Prostate gland (tissue), 2 donors: ENCODE measurements at places on chromosomes 16 and 17.

- no peak for DNase-seq
Observed at GRCh38 chr17:7574176-7574953, 5.1 kb upstream of the CD68 start.

DNA sequence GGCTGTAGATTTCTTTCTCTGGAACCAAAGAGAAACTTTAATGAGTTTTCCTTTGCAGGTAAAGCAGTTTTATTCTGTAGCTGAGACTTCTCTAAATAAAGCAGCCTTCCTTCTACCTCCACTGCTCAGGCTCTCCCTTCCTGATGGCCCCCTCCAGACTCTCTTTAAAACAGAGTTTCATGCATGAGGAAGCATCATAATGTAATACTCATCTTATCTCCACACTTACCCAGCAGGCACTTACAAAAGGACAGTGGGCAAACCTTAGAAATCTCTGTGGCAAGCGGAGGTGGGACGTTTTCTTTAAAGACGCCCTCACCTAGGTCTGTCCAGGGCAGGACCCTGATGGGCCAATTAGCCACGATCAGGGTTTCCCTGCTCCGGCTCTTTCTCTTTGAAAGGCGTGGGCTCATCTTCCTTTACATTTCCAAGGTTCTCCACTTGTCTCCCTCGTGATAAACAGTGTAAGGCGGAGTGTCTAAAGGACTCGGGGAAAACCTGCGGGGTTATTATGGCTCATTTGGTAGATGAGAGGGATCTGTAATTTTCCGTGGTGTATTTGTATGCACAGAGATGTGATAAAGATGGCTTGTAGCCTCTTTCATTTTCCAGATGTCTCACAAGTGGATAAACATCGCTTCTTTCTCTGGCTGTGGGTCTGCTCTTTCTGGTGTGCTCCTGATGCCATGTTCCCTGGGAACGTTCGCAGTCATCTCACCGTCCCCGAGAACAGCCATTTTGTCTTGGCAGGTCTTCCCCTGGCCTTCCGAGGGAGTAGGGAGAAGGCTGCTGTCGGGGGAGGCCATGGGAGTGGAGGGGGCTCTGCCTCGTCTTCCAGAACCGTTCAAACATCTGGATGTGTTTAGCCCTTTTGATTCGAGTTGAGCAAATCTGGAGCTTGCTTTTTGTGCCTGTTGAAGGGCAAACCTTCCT, 239.0 kb downstream of the CCDC182 start:
- no peak for DNase-seq

GRCh38 chr16:57801809-57802340, 416 bp downstream of the KIFC3 start:
- DNase-seq = no peak

GRCh38 chr16:177981-178667, 1.6 kb downstream of the HBA1 start:
- DNase-seq = no peak

- no peak for DNase-seq
Observed at GRCh38 chr17:71335212-71335611, 785.6 kb upstream of the SOX9 start.

DNA sequence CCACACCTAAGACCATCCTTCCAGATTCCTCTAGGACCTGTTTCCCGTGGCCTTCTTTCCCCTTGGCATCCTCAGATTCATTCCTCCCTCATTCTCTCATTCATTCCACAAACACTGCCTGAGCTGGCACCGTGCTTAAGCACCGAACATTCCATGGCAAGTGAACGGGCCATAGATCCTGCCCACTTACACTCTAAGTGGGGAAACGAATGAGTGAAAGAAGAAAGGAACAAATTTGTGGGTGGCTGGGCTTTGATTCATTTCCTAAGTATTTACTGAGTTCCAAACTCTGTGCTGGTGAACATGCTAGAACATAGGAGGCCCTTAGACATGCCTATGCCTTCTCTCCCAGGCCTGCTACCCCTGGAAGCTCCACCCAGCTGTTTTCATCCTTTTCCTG, 30.0 kb downstream of the SRCIN1 start:
- no peak for DNase-seq

- DNase-seq = no peak
Observed at GRCh38 chr17:30413109-30413508, 34.4 kb downstream of the CPD start.

DNA sequence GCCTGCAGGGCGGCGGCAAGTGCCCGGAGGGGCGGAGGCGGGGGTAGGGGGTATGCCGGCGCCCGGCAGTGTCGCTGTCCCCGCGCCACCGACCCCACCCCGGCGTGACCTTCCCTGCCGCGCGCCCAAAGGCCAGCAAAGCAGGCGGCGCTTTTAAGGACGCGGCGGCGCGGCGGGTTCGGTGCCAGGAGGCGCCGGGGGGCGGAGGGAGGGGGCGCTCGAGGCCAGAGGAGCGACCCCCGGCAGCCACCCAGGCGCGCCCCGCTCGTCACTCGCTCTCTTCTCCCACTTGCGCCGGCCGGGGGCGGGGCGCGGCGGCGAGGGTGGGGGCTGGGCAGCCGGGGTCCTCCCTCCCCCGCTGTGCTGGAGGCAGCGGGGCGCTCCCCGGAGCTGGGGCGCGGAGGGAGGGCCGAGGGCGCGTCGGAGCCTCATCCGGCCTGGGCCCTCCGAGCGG, 8.6 kb upstream of the BAHCC1 start:
- DNase-seq = no peak

DNA sequence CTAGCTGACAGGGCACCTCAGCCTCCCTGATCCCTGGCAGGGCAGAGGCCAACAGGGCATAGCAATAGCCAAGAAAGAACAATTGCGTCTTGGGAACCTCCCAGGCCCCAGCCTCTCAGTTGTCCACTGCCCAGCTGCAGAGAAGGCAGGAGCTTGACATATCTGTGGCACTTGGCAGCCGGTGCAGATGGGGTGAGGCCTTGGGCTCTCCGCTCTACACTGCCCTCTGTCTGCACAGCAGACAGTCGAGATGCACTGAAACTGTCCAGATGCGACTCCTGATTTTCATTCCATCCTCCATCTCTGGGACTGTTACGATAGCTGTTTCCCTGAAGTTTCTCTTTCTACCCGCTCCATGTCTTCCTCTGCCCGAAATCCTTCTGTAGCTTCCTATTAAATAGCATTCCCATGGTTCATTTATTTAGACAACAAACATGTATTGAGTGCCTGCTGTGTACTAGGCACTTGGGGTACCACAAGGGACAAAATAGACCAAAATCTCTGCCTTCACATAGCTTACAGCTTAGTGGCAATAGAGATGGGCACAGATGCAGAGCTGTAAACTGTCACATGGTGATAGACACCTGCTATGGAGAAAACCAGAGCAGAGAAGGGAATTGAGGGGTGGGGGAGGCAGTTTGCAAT, 3.3 kb downstream of the POLR3E start:
- peak; percentile 46 for DNase-seq

- no peak for DNase-seq
Observed at GRCh38 chr17:32590974-32591373, 104.2 kb downstream of the CDK5R1 start.

DNA sequence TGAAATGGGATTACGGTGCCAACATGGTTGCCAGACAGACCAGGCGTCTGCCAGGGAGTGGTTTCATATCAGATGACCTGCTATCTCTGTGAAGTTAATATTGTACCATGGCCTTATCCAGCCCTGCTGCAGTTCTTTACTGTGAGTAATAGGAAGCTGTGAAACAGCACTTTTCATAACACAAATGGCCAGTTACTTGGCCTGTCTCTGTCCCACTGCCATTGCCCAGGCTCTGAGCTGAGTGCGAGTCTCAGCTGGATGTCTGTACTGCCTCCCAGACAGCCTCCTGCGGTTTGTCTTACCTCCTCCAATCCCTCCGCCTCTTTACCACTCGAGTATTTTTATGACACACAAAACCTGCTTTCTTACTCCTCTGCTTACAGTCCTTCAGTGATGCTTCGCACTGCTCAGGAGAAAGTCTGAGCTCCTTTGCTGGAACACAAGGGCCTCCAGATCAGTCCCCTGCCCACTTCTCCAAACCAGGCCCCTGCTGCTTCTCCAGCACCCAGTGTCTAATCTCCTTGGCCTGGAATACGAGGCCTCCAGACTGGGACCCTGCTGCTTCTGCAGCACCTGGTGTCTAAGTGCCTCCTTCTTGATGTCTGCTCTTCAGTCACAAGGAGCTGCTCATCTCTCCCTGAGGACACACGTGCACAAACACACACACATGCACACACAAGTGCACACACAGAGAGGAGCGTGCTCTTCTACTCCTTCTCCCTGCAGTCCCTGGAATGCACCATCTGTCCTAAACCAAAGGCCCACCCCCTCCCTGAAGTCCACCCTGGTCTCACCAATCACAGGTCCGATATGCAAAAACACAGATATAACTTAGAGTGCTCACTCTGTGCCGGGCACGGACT, 17.1 kb upstream of the RHOT1 start:
- no peak for DNase-seq

- DNase-seq = no peak
Observed at GRCh38 chr17:29595943-29596774, 3.2 kb downstream of the ANKRD13B start.

- DNase-seq = no peak
Observed at GRCh38 chr17:45702666-45703266, 81.4 kb upstream of the CRHR1 start.
